ENCODE measurements at places on chromosomes 7 and 10.

GRCh38 chr7:128084896-128085608, 53.8 kb upstream of the LRRC4 start:
- no peak for DNase-seq

- no peak for DNase-seq
Observed at GRCh38 chr10:86957471-86958115, at the start of gene MMRN2. TSS of gene MMRN2 (minus strand) at chr10:86957615. CDS start at chr10:86957541, 74 bp downstream.

DNA sequence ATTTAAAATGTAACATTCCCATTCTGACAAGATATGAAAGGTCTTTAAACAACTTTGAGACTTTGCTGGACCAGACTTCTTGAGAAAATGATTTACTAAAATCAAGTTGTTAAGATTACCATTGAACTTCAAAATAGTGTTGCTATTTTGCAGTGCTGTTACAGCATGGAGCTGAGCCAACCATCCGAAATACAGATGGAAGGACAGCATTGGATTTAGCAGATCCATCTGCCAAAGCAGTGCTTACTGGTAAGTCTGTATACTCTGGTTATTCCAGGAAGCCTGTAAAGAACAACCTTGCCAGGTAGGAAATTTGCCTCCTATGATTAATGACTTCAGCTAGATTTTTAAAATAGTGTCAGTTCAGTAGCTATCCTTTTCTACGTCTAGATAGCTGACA, 18.8 kb downstream of the TNKS2 start:
- DNase-seq = no peak

DNA sequence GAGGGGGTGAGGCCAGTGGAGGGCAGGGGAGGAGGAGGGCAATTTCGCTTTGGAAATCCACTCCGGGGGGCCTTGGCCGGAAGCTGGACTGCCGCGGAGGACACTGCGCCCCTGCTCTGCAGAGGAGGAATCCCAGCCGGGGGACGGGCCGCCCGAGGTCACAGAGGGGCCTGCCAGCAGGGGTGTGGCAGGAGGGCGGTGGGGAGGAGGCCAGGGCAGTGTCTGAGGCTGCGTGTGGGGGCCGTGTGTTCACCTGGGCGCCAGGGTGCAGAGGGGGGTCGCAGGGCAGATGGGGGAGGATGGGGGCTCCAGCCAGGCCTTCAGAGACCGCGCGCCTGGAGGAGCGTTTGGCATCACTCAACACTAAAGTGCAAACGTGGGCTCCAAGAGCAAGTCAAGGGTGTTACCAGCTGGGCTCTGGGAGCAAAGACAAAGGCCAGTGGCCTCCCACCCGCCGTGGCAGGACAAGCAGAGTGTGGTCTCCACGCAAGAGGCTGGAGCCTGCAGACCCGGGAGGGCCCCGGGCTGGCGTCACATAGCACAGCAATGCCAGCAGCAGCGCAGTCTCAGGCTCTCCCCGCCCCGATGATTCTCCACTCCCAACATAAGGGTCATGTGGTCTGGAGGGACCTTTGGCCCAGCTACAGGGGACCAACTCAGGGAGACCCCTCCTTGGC, 45.3 kb upstream of the DNAJB6 start:
- DNase-seq = no peak

GRCh38 chr7:87878208-87878735, 2.0 kb downstream of the DBF4 start:
- no peak for DNase-seq

GRCh38 chr7:148543302-148543701, 47.3 kb upstream of the C7orf33 start:
- DNase-seq = no peak

- DNase-seq = no peak
Observed at GRCh38 chr10:101968940-101969321, 87.0 kb downstream of the ARMH3 start.

DNA sequence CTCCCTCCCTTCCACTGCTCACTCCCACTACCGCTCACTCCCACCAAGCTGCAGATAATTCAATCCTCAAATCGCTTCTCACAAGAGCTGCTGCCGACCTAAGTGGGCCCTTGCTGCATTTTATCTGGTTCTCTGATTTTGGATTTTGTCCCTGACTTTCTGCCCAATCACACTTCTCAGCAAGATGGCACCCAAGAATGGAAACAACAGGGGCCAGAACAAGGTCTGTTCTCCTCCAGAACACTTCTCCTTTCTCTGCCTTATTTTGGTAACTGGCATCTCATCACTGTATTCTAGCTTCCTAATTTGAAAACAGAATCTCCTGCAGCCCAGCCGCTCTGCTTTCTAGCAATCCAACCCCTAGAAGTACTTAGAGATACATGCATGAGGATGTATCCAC, 172.8 kb downstream of the GRID1 start:
- DNase-seq = no peak

DNA sequence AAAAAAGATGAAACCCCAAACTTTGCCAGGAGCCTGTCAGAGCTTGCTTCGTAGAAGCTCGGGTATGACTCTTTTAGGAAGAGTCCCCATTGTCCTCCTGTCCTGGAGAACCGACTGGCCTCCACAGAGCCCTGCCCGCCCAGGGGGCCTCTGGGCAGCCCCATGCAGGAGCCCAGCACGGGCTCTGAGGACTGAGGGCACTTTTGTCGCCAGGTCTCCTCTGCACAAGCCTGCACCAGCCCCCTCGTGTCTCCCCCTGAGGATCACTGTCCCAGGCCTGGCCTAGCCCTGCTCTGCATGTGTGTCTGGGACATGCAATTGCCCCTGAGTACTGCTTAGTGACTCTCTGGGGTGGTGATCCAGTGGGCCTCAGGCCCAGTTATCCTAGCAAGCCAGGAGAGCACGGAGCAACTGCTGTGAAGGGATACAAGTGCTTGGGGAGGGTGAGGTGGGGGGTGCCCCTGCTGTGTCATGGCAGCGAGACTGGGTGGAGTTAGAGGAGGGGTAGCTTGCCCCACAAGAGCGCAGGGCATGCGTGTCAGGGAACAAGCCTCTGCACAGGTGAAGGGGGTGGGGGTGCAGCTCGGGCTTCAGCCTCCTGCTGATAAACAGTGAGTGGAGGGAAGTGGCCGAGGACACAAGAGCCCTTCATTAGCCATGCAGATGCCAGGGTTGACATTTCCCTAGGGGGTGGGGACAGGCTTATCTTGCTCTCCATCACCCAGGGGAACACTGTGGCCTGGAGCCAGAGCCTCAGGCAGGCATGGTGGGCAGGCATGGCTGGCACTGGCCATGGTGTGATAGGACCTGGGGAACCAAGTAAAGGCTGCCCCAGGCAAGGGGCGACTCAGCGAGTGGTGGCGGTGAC, 143.4 kb downstream of the C10orf105 start:
- no peak for DNase-seq

GRCh38 chr7:41885748-41886147, 182.9 kb upstream of the INHBA start:
- no peak for DNase-seq

GRCh38 chr7:41403291-41403690, 299.6 kb downstream of the INHBA start:
- no peak for DNase-seq

DNA sequence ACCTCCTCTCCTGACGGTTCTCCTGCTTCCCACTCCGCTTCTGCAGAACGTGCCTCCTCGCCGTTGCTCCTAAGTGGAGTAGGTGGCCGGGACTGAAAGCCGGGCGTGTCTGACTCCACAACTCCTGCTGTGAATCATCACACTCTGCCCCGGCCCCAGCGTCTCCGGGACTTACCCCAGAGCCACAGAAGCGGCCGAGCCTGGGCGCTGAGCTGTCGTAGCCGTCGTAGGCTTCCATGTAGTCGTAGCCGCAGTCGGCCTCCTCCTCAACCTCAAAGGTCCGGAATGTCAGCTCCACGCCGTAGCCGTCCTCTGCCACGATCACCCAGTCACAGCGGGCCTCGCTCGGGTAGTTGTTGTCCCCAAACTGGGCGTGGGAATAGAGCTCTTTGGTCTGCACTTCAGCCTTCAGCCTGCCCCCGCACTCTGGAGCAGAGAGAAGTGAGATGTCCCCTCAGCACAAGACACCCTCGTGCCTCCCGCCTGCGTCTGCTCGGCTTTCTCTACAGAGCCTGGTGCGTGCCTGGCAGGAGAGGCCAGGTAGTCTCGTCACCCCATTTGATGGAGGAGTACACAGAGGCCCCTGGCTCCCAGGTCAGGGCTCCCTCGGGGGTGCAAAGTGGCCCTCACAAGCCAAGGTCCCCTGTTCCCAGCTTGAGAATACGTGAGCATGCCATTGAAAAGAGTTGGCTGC, 11.2 kb upstream of the OPALIN start:
- DNase-seq = no peak

GRCh38 chr10:77744245-77744644, 106.6 kb upstream of the KCNMA1 start:
- no peak for DNase-seq

DNA sequence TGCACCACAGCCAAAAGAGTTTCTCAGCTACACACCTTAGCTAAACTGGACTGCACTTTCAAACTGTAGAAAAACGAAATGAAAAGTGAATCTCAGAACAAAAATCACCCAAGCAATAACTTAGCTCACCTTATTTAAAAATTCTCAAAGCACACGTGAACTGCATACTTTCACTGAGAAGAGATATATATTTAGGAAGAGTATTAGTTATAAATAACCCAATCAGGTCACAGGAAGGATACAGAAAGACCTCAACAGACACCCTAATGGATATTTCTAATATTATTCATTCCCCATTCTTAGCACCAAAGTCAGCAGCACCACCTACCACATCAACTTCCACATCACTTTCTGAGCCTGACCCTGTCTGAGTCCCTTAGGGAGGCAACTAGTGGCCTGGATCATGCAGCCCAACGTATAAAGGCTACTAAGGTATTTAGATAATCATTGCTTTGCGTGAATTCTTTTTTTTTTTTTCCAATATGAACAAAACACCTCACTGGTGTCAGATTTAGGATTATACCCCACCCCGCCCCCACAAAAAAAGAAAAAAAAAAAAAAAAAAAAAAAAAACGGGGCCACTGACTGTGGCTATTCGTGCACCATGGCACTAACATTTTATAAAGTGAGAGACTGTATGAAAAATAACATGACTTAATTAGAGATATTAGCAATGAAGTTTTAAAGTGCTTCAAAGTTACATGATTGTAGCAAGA, 2.6 kb downstream of the ABI1 start:
- DNase-seq = no peak

- DNase-seq = no peak
Observed at GRCh38 chr10:78542521-78542920, 508.9 kb downstream of the RPS24 start.

- no peak for DNase-seq
Observed at GRCh38 chr7:98500764-98501163, 99.9 kb upstream of the BAIAP2L1 start.

- no peak for DNase-seq
Observed at GRCh38 chr7:159063046-159063840, 81.4 kb downstream of the VIPR2 start.

DNA sequence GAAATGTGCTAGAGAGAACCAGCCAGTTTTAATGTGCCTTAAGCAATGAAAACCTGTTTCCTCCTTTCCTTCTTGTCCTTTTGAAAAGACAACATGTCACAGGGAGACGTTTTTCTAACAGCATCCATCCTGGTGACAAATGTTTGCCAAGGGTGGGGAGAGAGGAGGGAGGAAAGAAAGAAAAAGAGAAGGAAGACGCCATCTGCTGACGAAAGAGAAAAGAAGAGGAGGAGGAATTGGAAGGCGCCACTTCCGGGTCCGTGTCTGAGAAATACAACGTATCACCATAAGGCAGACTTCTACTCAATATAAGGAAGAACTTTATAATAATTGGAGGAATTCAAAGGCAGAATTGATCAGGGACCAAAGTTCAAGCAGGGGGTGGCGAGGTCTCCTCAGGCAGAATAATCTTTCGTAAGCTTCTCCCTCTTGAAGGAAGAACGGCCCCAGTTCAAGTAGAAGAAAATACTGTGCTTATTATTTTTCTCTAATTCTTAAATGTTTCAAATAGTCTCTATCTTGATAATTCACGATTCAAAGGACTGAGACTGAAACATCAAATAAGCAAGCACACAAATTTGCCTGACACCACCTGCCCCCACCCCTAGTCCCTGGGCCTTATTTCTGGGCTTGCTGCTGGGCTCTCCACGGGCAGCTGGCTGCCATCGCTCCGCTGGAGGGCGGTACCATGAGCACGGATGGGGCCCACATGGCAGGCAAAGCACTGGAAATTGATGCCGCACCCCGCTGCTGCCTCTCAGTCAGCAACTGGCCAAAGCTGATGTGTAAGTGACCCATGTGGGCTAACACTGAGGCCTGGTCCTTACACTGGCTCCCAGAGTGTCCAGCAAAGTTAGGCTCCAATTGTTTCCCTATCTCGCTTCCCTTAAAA, 273.7 kb upstream of the KLF14 start:
- DNase-seq = peak; percentile 50

GRCh38 chr10:7955446-7955845, 99.0 kb upstream of the GATA3 start:
- no peak for DNase-seq

- no peak for DNase-seq
Observed at GRCh38 chr10:78863140-78863905, 205.4 kb upstream of the ZMIZ1 start.

GRCh38 chr7:24152356-24152755, 131.6 kb upstream of the NPY start:
- no peak for DNase-seq

- no peak for DNase-seq
Observed at GRCh38 chr10:88624840-88625239, 38.3 kb downstream of the LIPJ start.

DNA sequence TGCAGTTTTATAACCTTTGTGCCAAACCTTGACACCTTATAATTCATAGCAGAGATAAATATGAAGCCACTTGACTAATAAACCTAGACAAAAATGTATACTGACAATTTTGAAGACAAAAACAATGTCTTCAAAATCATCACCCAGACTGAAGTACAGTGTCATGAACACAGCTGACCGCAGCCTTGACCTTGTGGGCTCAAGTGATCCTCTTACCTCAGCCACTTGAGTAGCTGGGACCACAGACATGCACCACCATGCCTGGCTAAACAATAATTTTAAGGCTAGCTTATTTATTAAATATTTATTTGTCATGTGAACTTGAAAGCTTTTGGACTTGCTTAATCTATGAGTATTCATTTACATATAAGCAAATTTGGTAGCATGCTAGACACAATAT, 24.3 kb downstream of the IL6 start:
- no peak for DNase-seq

GRCh38 chr10:91349381-91349780, 60.8 kb upstream of the HECTD2 start:
- DNase-seq = peak; percentile 21

- no peak for DNase-seq
Observed at GRCh38 chr10:131076356-131076755, 235.2 kb downstream of the TCERG1L start.

GRCh38 chr10:63143987-63144386, 10.9 kb downstream of the NRBF2 start:
- no peak for DNase-seq

- DNase-seq = no peak
Observed at GRCh38 chr7:133134810-133135209, 52.9 kb upstream of the CHCHD3 start.

- no peak for DNase-seq
Observed at GRCh38 chr10:100151723-100152300, 34.0 kb downstream of the ERLIN1 start.

- DNase-seq = no peak
Observed at GRCh38 chr7:122262246-122262645, 42.3 kb downstream of the FEZF1 start.

GRCh38 chr7:93920496-93921182, 896 bp upstream of the GNG11 start:
- no peak for DNase-seq

GRCh38 chr10:121942749-121943416, 15.1 kb upstream of the ATE1 start:
- DNase-seq = no peak

- no peak for DNase-seq
Observed at GRCh38 chr10:124267231-124267885, 151.4 kb downstream of the OAT start.

GRCh38 chr7:77799078-77799964, 748 bp downstream of the PHTF2 start:
- DNase-seq = peak; percentile 31

Data from SW 1271 (cell line).